ENCODE measurements at places on chromosomes 12 and 14.

DNA sequence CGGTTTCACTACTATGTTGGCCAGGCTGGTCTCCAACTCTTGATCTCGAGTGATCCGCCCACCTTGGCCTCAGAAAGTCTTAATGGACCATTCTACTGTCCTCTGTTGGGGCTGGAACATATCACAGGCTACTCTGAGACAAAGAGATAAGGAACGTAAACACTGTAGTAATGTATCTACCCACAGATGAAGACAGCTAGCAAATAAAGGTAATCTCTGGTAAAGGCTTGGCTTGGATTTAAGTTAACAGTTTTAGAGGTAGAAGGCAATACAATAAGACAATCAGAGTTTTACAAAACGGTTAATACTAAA, 44.6 kb upstream of the ISM2 start:
- DNase-seq, result no peak

DNA sequence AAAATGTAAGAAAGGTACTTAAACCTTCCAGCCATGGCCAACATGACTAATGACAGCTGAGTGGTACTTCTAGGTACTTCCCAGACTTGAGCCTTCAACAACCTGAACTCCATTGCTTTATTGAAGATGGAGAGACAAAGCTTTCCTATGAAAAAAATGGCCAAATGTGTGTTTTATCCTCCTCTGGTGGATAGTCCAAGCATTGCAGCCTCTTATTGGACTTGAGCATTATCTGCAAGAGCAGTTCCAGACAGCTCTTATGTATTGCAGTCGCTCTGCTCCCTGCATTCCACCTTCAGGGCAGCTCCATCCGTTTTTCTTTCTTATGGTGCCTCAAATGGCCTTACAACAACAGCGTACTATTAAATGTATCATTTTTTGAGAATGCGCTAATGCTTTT, 588.2 kb downstream of the NRXN3 start:
- DNase-seq, result no peak

- no peak for DNase-seq
Observed at GRCh38 chr14:105069522-105069870, 4.3 kb upstream of the GPR132 start.

- no peak for DNase-seq
Observed at GRCh38 chr12:49966511-49967041, 4.9 kb downstream of the AQP5 start.

DNA sequence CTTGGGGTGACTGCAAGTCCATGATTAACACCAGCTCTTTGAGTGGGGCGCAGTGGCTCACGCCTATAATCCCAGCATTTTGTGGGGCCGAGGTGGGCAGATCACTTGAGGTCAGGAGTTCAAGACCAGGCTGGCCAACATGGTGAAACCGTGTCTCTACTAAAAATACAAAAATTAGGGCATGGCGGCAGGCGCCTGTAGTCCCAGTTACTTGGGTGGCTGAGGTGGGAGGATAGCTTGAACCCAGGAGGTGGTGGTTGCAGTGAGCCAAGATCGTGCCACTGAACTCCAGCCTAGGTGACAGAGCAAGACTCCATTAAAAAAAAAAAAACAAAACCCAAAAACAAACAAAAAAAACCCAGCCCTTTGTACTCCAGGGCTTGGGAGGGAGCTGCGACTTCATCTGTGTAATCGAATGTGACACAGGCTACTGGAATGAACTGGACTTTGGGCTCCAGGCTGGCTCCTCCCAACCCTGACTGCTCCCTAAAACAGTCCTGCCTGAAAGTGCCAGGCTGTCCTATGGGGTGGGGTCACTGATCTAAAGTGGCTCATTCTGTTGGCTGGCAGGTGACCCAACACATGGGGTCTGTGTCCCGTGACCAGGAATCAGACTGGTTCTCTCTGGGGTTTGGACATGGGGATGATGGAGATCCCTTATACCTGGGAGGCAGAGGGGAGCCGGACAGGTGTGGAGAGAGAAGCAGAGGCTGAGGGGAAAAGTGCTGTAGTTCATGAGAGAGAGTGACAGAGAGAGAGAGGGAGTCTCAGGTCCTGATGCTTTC, 9.3 kb upstream of the C12orf43 start:
- no peak for DNase-seq

DNA sequence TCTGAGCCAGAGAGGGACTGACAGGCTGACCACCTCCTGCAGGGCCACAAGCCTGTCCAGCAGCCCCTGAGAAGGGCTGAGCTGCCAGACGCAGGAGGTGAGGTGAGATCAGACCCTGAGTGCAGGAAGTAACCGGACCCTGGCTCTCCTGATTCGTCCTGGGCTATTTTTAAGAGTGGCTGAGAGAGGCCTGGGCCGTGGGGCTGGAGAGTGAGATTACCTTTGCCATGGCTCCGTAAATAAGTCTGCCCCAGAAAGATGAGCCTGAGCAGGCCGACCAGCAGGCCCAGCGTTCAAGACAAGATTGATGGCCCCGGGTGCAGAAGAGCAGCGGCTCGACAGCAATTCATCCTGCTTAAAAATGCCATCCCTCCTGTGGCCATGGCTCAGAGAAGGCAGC, 54.2 kb downstream of the SPTB start:
- DNase-seq, result no peak

DNA sequence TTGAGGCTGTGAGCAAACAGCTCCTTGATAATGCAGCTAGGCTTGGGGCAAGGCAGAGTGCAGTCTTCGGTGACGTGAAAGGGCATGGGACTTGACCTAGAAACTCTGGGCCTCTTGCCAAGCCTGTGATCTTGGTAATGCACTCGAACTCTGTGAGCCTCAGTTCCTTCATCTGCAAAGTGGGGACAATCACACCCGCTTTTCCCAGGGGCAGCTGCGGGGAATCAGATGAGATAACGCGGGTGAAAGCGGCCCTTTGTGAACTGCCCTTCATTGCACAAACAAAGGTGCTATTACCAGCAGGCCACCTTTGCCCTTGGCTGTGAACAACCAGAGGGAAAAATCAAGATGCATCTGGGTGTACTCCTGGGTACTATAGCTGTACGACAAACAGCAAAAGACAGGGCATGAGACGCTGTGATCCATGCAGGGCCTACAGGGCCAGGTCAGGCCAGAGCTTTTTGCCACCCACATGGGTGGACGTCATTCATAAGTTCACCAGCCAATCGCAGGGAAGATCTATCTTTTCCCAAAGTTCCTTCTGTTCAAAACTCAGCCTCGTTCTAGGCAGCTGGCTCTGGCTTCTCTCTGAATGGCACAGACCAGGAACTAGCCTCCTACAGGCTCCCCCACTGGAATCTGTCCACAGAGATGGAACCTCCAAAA, 3.2 kb downstream of the MSI1 start:
- DNase-seq, result no peak

DNA sequence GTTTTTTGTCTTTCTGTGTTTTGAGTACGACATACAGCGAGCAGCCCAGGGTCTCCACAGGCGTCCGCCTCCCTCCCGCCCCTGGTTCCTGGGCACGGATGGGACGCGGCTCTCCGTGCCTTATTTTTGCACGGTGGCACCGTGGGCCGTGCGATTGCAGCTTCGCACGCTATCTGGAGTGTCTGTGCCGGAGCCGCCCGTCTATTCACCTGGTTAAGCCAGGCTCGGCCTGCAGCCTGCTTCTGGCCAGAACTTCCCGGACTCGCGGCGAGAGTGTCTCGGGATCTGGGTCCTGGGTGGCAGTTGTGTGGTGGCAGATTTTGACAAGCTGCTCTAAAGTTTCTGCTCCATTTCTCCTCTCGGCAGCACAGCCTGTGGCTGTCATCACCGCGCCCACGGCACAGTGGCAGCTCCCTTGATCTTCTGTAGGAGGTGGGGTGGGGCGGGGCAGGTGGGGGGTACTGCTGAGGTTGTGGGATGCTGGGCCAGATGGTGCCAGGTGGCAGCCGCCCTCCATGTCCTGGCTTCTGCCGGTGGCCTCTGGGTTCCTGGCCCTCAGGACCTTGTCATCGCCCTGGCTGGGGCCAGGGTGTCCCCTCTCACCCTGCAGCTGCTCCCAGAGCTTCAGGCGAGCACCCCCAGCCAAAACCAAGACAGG, 2.9 kb downstream of the MMP17 start:
- peak; percentile 50 for DNase-seq

DNA sequence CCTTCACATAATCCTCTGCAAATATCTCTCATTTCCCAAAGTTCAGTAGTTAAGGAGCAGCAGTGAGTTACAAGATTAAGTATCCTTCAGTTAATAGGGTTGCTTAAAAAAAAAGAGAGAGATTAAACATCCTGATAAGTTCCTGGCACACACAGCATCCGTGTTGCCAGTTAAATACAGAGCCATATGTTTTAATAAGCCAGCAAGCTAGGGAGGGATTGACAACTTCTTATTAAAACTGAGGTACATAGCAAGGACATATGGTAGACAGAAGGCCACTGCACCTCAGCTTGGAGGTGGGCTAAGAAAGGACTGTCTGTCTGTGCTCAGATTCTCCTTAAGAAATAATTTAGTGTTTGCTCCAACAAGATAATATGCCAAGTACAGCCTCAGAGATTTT, 9.6 kb upstream of the TMEM30B start:
- DNase-seq, result no peak

- no peak for DNase-seq
Observed at GRCh38 chr14:70707138-70708038, 65.7 kb downstream of the TTC9 start.

- no peak for DNase-seq
Observed at GRCh38 chr12:98656289-98657101, 11.4 kb downstream of the APAF1 start.

GRCh38 chr14:76551116-76551515, 175.2 kb downstream of the ESRRB start:
- no peak for DNase-seq

DNA sequence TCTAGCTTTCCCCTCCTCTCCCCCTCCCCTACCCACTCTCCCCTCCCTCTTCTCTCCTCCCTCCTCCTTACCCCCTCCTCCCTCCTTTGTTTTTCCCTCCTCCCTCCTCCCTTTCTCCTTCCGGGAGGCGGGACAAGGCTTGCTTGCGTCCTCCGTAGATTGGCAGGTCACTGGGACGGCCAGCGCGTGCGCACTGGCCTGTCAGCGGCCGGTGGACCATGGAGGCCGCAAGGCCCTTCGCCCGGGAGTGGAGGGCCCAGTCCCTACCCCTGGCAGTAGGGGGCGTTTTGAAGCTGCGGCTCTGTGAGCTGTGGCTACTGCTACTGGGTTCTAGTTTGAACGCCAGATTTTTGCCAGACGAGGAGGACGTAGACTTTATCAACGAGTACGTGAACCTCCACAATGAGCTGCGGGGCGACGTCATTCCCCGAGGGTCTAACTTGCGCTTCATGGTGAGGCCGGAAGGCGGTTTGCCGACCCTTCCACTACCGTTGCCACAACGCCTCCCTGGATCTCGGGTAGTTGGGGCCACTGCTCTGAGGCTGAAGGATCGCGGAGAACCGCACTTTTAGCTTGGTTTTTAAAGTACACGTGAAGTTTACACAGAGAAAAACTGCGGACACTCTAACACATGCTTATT, at the start of gene GLIPR1L2:
GLIPR1L2 (plus strand) TSS at position 191 of the 640 bp plus-strand sequence; CDS start at position 219, 28 bp downstream.
- peak; percentile 78 for DNase-seq

DNA sequence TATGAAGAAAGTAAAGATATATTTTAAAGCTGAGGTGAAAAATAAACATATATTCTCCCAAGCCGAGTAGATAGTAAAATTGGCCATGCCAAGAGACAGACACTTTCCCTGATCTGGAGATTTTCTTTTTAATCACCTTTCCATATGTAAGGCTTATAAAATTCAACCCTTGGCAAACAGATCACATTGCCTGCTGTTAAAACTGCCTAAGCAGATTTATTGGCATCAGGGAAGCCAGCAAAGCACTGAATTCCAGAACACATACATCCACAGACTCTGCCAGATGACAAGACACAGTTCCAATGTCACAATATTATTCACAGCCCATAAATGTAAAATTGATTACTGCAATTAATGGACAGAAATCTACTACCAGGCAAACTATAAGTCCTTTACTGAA, 78.2 kb upstream of the GARIN2 start:
- DNase-seq, result no peak

- peak; percentile 36 for DNase-seq
Observed at GRCh38 chr12:110585231-110585799, 2.2 kb upstream of the PPTC7 start.

- no peak for DNase-seq
Observed at GRCh38 chr12:108457734-108458361, 57.2 kb upstream of the FICD start.

GRCh38 chr12:53744751-53745150, 7.0 kb downstream of the CISTR start:
- no peak for DNase-seq

GRCh38 chr12:6231359-6232268, 31.4 kb downstream of the CD9 start:
- no peak for DNase-seq

DNA sequence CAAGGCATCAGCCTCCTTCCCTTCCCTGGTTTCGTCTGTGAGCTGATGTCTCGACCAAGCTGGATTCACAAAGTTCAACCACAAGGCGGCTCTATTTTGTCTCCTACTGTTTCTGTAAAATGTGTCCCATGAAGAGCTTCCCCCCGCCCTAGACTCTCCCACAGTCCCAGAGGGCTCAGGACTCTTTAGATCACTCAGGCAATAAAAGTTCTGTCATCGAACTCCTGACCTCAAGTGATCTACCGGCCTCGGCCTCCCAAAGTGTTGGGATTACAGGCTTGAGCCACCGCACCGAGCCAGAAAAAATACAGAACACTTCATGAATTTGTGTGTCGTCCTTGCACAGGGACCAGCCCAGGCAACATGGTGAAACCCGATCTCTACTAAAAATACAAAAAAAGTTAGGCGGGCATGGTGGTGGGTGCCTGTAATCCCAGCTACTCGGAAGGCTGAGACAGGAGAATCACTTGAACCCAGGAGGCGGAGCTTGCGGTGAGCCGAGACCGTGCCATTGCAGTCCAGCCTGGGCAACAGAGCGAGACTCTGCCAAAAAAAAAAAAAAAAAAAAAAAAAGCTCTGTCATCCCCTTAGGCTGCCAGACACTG, 149.4 kb downstream of the BCL11B start:
- DNase-seq, result no peak

GRCh38 chr14:77272261-77272660, 1.3 kb upstream of the NGB start:
- no peak for DNase-seq

DNA sequence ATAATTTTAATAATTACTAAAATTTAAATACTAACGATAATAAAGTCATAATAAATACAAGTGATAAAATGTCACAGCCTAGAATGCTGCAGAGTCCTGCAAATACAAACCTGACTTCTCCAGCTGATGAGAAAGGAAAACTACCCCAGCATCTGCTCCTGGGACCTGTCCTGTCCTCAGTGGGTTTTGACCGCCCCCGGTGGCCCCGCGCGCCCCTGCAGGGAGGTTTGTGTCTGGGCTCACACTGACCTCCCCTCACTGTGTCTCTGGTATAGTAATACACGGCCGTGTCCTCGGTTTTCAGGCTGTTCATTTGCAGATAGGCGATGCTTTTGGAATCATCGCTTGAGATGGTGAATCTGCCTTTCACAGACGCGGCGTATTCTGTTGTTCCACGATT, 1139.4 kb downstream of the TMEM121 start:
- no peak for DNase-seq
